ENCODE measurements at places on chromosomes 6 and 20.

- no peak for DNase-seq
Observed at GRCh38 chr20:17584689-17585088, 14.8 kb downstream of the DSTN start.

- no peak for DNase-seq
Observed at GRCh38 chr6:10556589-10556988, 35.4 kb downstream of the GCNT2 start.

DNA sequence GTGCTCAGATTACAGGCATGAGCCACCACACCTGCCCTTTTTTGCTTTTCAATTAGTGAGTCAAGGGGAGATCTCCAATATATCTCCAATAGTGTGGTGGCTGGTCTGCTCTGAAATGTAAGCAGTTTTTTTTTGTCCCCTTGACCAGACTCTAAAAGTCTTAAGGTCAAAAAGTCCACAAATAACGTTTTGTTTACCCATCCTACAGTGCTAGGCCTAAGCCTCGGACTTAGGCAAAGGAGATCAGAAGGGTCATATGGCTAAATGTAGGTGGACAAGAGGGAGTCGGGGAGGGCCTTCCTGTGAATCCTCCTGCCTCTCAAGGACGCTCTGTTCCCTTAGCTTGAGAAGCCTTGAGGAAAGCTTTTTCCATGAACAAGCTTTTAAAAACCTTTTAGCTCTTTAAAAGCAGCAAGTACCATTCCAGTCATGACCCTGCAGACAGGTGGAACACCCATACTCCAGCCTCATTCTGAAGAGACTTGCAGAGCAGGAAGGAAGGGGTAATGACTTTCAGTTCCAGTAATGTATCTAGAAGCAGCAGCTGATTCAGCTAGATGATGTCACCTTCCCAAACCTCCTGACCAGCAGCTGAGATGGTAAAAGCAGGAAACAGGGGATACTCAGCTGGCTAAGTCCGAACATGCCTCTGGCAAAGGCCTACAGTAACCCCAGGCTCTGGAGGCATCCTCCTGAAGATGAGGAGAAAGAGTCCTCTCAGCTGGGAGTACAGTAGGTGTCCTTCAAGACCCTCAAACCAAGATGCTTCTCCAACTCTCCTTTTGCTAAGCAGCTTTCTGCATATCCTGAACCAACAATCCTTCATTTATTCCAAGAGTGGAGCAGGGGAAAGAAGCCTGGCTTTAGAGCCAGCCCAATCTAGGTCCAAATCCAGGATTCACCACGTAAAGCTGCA lies 23.6 kb downstream of the BCL2L1 start:
- DNase-seq, result peak; percentile 93

- no peak for DNase-seq
Observed at GRCh38 chr6:125637207-125637606, 112.2 kb upstream of the HEY2 start.

DNA sequence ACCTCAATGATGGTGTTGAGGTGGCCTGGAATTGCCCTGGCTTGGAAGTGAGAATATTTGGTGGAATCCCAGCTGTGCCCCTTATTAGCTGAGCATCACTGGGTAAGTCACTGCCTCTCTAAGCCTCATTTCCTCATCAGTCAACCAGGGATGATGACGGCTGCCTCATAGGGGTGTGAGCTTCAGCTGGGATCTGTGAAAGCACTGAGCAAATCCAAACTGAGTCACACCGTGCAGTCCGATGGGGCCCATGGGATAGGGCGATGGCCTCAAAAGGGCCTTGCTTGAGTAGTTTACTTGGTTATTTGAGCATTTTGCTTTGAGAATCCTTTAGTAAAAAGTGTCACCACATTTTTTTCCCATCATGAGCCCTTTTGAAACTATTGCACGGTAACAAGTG lies 1.1 kb downstream of the SLC22A1 start:
- DNase-seq, result no peak

DNA sequence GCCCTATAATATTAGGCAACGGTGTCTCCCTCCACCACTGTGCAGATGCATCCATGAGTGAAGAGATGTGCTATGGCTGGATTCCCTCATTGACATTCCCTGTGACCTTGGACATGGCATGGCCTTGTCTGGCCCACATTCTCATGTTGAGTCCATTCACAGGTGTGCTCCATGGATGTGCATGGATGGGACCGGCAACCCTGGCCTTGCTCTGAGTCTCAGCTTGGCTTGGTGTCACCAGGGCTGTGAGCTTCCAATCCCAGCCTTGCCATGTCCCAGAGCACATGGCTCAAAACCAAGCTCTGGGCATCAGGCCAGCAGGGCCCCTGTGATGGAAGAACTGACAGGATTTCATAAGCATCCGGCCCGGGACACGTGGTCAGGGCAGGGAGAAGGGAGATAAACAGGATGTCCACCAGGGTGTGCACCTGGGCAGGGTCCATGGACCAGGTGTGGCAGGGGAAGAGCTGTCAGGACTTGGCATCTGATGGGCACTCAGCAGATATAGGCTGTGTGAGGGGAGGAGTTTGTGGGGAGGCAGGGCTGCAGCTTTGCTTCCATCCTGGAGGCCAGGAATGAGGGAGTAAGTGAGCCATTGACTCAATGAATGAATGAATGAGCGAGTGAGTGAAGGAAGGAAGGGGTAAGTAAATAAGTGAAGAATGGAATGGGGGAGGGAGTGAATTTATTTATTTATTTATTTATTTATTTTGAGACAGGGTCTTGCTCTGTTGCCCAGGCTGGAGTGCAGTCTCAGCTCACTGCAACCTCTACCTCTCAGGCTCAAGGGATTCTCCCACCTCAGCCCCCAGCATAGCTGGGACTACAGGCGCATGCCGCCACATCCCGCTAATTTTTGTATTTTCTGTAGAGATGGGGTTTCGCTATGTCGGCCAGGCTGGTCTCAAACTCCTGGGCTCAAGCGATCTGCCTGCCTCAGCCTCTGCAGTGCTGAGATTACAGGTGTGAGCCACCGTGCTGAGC lies 15.7 kb downstream of the NRSN2 start:
- peak; percentile 77 for DNase-seq

GRCh38 chr6:34059136-34059731 lies 86.7 kb downstream of the GRM4 start:
- peak; percentile 62 for DNase-seq

- no peak for DNase-seq
Observed at GRCh38 chr20:48234951-48235350, 449.7 kb upstream of the SULF2 start.

GRCh38 chr20:24675651-24676352 lies 206.4 kb downstream of the SYNDIG1 start:
- no peak for DNase-seq

GRCh38 chr6:7252390-7252789 lies 60.6 kb downstream of the SSR1 start:
- DNase-seq, result no peak

DNA sequence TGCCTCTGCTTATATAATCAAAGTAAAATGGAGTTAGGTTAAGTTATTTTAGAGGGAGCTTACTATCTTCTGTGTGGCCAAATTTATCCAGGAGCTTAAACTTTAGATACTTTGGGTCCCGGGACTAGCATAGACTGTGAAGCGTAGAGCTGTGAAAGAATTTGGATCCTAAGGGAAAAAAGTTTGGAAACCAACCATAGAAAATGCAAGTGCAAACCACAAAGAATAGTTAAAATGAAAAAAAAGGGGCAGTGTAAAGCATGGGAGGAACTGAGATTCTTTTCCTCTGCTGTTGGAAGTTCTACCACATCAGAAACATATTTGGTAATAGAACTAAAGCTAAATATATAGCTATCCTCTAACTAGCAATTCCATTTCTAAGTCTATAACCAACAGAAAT lies 232.2 kb upstream of the FLRT3 start:
- no peak for DNase-seq

DNA sequence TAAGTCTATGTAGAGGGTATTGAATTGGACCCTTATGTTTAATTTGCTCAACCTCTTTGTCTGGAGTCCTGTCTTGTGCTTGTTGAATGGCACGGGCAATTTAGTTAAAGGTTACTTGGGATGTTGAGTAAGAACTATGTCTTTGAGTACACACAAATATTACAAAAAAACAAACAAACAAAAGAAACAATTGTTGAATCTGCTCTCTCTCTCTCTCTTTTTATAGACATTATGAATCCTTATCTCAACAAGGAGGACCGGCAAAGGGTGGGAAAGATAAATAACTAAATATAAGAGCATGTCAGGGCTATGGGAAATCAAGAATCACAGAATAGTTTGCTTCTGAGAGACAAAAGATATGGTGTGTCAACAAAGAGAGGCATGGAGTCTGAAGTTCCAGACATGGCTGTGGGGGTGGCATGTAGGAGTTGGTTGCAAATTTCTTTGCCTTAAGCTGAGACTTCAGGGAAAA lies 608.6 kb downstream of the UTRN start:
- DNase-seq, result no peak

DNA sequence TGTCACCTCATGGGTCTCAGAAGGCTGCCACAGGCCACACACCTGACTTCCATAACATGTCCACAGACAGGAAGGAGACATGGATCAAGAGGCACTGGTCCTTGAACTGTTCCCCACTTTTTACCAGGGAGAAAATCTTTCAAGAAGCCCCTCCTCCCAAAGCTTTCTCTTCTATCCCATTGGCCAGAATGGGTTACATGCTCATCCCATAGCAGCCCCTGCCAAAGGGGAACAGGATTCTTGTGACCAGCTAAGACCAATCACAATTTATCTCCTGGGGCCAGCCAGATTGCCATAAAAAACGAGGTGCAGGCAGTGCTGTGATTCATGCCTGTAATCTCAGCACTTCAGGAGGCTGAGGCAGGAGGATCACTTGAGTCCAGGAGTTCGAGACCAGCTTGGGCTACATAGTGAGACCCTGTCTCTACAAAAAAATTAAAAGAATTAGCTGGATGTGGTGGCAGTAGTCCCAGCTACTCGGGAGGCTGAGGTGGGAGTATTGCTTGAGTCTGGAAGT lies 59.4 kb downstream of the TMEM242 start:
- DNase-seq, result no peak

DNA sequence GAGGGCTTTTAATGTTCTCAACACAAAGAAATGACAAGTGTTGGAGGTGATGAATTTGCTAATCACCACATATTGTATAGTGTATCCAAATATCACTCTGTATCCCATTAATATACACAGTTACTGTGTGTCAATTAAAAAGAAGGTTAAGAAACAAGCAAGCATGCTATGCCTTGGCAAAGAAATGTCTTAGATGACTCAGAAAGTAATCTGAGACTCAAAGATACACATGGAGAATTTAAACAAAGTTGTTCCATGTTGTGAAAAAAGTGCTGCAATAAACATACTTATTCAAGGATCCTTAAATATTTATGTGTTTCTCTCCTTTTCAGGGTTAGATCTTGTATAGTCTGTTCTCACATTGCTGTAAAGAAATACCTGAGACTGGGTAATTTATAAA lies 300.9 kb downstream of the DHX35 start:
- DNase-seq, result no peak

- DNase-seq, result no peak
Observed at GRCh38 chr20:2626853-2627541, 25.4 kb upstream of the NOP56 start.

- DNase-seq, result no peak
Observed at GRCh38 chr6:20115246-20115980, 96.9 kb downstream of the MBOAT1 start.

DNA sequence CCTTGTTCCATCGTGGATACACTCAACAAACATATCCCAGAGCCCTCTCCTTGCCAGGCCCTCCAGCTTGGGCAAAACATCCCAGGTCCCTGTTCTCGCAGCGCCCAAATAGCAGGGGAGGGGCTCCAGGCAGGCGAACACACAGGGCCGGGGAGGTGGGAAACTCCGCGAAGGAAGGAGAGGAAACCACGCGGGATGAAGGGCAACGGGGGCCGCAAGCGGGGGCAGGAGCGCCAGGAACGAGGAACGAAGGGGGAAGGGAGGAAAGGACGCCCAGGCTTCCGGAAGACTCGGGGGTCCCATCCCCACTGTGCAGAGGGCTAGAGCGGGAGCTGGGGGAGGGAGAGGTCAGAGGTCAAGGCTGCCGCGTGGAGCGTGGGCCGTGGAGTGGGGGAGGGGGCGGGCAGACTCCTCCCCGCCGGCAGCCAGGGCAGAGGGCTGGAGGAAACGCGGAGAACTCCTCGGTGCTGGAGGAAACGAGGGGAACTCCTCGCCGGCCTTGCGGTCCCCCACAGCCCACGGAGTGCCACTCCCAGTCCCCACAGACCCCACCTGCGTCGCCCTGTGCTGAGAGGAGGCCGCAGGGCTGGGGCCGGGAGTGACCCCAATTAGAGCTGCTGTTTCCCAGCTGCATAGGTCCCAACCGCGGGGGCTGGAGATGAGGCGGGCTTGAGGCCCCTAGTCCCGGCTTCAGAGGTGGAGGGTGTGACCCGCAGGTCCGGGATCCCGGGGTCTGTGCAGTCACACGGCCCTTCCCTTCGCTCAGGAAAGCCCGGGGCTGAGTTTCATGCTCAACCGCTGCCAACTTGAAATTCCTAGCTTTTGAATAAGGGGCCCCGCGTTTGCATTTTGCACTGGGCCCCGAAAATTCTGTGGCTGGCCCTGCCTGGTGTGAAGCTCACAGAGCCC lies 1.2 kb upstream of the RBM38 start:
- no peak for DNase-seq

DNA sequence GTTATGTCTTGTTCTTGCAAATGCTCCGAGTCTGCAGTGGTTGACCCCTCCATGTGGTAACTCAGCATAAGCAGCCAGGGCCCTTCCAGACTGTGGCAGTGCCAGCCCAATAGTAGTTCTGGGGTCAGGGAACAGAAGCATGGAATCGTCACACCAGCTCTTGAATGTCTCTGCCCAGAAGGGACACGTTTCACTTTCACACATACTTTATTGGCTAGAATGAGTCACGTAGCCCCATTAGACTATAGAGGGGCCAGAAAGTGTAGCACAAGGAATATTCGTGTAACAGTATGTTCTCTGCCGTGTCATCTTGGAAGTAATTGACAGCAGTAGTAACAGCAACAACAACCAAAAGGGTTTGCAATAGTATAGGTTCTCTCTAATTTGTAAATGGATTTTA lies 254.7 kb downstream of the FARS2 start:
- no peak for DNase-seq

GRCh38 chr20:60749804-60750602 lies 502.1 kb upstream of the CDH4 start:
- no peak for DNase-seq

GRCh38 chr20:42392442-42392841 lies 774.3 kb upstream of the CHD6 start:
- no peak for DNase-seq

GRCh38 chr6:28841290-28841689 lies 82.5 kb downstream of the TRIM27 start:
- no peak for DNase-seq

- DNase-seq, result no peak
Observed at GRCh38 chr6:147549531-147549930, 41.0 kb downstream of the SAMD5 start.

DNA sequence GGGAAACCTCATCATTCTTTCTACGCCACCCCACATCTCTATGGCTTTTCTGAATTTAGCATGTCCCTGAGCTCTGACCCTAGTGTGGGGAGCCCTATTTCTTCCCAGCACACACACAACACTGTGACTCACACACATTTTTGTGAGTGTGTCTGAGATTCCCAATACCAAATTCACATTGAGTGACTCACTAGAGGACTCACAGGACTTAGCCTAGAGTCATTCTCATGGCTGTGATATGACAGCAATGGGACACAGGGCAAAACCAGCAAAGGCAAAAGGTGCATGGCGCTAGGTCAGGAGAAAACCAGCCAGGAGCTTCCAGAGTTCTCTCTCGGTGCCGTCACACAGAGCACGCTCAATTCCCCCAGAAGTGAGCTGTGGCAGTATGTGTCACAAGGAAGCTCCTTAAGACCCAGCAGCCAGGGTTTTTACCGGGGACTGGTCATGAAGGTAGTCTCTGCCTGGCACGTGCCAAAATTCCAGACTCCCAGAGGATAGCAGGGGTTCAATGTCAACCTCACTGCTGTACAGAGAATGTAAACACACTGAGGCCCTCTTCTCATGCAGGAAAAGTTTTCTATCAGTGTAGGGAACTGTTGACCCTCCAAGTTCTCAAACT lies 6.2 kb downstream of the CSTL1 start:
- peak; percentile 88 for DNase-seq

Data from hepatic stellate cell (primary cell).